ENCODE measurements at places on chromosomes 13 and 19.

GRCh38 chr13:43551897-43552456, 234.8 kb downstream of the ENOX1 start:
- DNase-seq, result no peak

GRCh38 chr19:12331211-12331941, 2.1 kb downstream of the ZNF563 start:
- peak; percentile 17 for DNase-seq

- no peak for DNase-seq
Measured at GRCh38 chr19:46441866-46442265, 13.1 kb upstream of the PNMA8C start.

- no peak for DNase-seq
Measured at GRCh38 chr13:28865951-28866350, 45.8 kb downstream of the MTUS2 start.

DNA sequence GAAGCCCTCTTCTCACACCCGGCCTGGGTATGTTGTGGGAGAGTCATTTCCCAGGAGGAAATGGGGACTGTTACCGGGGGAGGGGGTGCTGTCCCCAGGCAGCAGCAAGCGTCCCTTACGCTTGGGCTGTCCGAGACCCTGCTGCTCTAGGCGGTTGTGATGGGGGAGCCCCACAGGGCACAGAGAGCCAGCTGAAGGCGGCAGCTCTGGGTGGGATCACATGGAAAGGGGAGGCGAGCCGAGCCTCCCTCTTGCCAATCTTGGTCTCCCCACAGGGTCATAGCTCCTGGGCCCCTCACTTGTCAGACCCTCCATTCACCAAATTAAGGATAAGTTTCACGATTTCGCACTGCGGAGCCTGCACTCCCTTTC, 22.0 kb downstream of the EPN1 start:
- no peak for DNase-seq

- DNase-seq, result no peak
Measured at GRCh38 chr19:28885965-28886364, 327.0 kb downstream of the UQCRFS1 start.

DNA sequence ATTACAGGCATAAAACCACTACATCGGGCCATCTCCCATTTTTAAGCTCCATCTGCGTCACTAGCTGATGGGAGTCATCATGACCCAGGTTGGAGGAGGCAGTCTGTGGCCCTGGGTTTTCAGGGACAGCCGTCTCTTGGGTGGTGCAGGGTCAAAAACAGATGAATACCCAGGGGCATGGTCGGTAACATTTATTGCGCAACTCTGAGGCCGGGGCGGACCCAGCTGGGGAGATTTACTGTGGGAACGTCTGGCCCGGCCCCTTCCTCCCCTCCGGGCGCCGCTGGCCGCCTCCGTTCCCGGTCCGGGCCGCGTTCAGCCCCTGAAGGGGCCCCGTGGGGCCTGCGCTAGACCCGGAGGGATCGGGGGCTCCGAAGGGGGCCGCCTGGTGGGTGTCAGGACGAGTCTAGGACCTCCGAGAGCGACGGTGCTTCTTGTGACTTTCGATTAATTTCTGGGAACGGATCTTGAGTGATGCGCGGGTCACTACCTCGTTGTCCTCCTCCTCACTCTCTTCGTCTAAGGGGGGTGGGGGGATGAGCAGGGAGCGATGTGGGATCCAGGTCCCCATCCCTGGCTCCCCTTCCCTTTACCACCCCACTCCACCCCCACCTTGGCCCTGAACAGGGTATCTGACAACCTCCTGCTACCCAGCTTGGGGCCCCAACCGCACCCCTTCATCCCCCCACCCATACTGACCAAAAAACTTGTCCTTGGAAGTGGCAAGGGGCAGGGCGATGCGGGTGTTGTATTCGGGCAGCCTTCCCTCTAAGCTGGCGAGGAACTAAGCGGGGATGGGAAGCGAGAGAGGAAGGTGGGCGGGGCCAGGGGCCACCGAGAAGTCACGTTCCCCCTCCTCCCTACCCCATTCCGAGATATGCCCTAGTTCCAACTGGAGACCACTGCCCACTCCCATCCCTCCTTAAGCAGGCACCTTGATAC, 1.6 kb upstream of the RGL3 start:
- DNase-seq, result no peak

- peak; percentile 51 for DNase-seq
Measured at GRCh38 chr13:74132152-74132775, 1.9 kb downstream of the KLF12 start.

- no peak for DNase-seq
Measured at GRCh38 chr19:50272263-50272897, 56.8 kb downstream of the KCNC3 start.

DNA sequence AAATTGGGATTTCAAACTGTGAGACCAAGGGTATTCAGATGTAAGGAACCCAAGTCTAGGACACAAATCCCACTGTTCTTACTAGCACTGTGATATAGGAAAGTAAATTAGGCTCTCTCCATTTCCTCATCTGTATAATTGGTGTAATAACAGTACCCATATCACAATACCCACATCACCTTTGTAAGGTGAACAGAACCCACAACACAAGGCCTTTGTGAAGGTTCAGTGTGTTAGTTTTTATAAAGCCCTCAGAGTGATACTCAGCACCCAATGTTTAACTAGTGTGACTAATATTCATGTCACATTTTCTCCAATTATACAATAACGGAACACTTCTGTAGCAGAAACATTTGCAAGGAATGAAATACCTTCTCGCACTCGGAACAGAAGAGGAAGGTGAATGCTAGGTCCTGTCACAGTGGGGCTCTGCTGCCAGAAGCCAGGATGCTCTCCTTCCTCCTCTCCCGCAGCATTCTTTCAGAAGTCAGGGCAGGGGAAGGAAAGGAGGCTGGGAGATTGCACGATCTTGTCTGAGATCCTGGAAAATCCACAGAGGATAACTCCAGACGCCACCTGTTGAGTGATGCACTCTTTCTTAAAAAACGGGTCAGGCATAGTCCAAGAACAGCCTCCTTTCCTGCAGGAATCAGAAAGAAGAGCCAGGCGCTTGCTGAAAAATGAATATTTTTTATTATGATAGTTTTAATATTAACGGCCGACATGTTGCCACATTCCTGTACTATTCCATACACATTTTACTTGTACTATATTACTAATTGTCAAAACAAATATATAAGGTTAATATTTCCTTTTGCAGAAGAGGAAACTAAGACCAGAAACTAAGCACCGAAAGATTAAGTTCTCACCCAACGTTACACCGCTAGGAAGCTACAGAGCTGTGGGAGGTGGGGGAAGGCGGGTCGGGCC, 762 bp downstream of the ZNF45 start:
- no peak for DNase-seq

DNA sequence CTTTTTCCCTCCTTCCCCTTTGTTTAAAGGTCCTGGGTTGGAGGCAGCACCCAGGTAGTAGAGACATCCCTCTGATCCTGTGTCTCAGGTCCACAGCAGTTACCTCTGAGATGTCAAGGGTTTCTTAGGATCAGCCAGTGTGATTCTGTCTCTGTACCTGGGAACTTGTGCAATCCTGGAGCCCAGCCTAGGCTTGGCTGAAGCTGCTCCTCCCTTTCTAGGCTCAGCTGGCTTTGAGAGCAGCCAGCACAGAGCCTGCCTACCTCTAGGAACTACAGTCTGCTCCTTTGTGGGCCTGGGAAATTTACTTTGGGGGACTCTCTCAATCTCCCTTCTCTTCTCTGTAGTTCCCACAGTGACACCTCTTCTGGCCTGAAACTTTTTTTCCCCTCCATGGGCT, 171.6 kb downstream of the MTUS2 start:
- DNase-seq, result no peak

DNA sequence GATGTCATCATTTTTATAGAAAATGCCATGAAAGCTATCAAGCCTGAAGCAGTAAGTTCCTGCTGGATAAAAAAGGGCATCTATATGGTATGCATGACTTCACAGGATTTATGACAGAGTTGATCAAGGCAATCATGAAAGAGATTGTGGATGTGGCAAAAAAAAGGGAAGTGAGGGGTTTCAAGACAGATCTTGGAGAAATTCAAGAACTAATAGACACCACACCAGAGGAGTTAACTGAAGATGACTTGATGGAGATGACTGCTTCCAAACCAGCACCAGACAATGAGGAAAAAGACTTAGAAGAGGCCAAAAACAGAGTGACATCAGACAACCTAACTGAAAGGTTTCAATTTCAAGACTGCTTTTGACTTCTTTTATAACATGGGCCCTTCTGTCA, 691.1 kb upstream of the SLC10A2 start:
- no peak for DNase-seq

DNA sequence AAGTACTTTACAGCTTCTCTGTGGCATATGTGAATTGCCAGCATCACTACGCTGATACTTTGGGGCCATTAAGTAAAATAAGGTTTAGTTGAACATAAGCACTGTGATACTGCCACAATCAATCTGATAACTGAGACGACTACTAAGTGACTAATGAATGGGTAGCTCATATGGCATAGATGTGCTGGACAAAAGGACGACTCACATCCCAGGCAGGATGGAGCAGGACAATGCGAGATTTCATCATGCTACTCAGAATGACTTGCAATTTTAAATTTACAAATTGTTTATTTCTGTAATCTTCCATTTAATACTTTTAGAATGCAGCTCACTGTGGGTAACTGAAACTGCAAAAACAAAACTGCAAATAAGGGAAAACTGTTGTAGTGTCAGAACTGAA, 13.6 kb downstream of the CCDC122 start:
- no peak for DNase-seq

DNA sequence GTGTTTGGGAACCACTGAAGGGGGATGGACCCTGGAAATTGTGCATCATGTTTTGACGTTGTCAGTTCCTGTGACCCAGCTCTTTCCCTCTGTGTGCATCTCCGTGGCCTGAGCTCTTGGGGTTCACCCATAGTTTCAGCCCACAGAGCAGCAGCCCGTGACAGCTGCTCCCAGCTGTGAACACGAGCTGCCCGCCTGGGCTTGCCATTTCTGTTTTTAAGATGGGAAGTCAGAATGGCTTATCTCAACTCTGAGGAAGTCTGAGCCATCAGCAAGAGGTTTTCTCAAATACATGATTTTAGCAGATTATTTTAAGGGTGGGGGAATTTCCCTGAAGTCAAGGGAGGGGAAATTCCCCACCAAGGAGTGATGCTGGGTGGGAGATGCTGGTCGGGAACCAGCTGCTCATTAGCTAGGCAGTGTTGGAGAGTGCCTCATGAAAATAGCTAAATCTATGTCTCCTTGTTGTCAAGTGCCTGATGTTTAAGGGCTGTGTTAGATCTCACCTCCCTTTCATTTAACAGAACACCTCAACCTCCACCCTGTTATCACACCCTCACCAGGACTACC, 34.8 kb upstream of the C1QTNF9 start:
- DNase-seq, result peak; percentile 60

- DNase-seq, result no peak
Measured at GRCh38 chr19:7694499-7694898, 7.4 kb downstream of the FCER2 start.

DNA sequence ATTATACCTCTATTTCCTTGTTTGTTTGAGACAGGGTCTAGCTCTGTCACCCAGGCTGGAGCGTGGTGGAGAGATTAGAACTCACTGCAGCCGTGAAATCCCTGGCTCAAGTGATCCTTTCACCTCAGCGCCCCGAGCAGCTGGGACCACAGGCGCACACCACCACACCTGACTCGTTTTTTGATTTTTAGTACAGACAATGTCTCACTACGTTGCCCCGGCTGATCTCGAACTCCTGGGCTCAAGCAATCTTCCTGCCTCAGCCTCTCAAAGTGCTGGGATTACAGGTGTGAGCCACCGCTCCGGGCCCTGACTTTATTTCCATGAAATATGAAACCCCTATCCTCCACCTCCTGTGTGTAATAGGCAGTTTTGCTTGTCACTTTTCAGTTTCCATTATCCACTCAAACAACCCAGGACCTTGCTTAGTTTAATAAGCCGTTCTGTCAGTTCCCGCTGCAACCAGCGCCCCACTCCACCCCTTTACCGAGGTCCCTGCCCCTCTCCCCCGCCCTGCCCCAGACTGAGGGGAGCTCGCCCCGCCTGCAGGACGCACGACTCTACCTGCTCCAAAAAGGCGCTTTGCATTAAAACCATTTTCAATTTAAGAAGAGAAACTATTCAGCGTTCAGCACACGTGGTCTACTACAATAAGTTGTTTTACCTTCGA, 16.9 kb downstream of the ZNF816 start:
- no peak for DNase-seq

DNA sequence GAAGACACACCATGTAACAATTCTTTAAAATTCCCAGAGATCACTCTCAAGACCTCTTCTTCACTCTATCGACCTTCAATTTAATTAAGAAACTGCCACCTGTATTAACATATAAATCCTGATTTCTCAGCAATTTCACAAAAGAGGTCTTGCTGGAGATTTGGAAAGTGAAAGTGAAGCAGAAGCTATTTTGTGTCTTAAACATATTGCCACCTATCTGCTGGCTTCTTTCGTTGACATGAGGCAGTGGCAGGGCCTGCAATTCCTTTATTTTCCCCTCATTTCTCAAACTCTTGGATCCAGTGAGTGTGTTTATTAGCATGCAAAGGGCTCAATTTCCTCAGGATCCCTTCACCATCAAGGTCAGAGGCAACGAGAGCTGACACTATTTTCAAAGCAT, 780.2 kb upstream of the SLITRK1 start:
- no peak for DNase-seq

- no peak for DNase-seq
Measured at GRCh38 chr13:55155046-55155445, 1985.7 kb upstream of the PRR20A start.

DNA sequence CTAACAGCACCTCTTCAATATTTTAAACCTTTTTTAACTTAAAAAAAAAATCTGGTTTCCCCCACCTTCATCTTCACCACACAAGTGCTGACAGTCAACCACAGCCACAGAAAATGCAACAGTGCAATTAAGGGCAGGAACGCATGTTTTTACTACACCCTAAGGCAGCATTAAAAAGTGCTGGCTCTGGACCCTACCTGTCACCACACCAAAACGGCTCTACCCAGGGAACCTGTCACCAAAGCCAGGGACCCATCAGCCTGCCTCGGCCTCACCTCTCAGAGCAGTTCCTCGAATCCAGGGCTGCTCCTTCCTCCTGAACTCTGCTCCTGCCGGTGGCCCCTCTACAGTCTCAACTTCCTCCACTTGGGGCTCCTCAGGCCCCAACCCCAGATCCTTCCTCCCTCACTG, 22.5 kb upstream of the SLC35E1 start:
- DNase-seq, result peak; percentile 67

DNA sequence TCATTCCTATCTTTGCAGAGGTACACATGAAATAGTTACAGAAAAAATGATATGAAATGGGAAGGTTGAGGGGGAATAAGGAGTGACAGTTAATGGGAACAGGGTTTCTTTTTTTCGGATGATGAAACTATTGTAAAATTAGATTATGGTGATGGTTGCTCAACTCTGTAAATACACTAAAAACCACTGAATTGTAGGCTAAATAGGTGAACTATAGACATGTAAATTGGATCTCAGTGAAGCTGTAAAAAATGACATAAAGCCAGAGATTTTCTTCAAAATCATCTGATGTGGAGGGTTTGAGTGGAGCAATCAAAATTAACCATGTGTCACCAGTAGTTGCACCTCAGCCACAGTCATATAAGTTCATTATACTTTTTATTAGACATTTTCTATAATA, 6.6 kb upstream of the FLT3 start:
- no peak for DNase-seq

- DNase-seq, result peak; percentile 68
Measured at GRCh38 chr19:12867120-12868099, 13.8 kb downstream of the DNASE2 start.

- DNase-seq, result no peak
Measured at GRCh38 chr13:42038661-42039456, 9.6 kb upstream of the DGKH start.

All from activated CD4-positive, alpha-beta T cell treated with anti-CD3 and anti-CD28 coated beads, Interleukin-2, amount 10 ng/mL, durations not matched to agents 7 days and 5 days (primary cell).